WTC11 (cell line): ENCODE measurements at places on chromosomes 3 and 15.

DNA sequence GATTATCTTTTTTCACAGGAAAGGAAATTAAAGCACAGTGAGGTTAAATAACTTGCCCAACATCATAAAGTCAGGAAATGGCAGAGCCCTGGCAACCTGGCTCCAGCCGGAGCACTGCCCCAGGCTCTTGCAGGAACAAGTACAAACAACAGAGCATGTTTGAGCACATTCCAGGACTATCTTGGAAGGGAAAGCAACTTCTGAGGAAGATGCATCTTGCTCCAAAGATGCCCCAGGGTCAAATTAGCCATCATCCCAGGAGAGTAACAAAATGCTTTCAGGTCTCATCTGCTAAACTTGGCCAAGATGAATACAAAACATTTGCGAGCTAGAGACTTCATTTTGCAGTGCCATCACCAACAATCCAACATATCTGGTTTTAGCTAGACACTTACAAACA lies 162.4 kb upstream of the LRRN1 start:
- H3K4me3 ChIP-seq, result no peak overlapping the region
- no peaks in the 10 kb centered on the region for H3K4me1 ChIP-seq
- H3K27me3 ChIP-seq, result peaks cover 2% of the 10 kb centered on the region; the same call in 1 of the 2 replicates
- no peak overlapping the region for H3K27ac ChIP-seq
- no peak for DNase-seq

GRCh38 chr3:116040152-116040551 lies 405.1 kb downstream of the LSAMP start:
- H3K27me3 ChIP-seq, result no peaks in the 10 kb centered on the region
- H3K4me3 ChIP-seq, result no peak overlapping the region
- no peak overlapping the region for H3K27ac ChIP-seq
- no peaks in the 10 kb centered on the region for H3K36me3 ChIP-seq
- DNase-seq, result no peak

- H3K4me3 ChIP-seq, result no peak overlapping the region
- H3K27me3 ChIP-seq, result no peaks in the 10 kb centered on the region
- H3K36me3 ChIP-seq, result no peaks in the 10 kb centered on the region; the same call in 1 of the 2 replicates
- H3K27ac ChIP-seq, result no peak overlapping the region
Measured at GRCh38 chr15:82137261-82137660, 91.4 kb upstream of the MEX3B start.

DNA sequence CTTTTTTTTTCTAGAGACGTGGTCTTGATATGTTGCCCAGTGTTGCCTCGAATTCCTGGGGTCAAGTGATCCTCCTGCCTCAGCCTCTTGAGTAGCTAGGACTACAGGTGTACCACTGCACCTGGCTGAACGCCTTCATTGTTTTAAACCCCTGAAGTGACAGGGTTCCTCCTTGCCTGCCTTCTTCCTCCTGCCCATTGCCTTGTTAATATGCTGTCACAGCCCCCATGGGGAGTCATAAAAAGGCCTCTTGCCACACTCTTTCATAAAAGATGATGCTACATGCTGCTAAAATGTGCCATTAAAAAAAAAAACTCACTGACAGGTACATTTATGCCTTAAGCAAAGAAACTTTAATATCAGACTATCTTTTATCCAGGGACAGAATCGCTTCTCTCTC lies 116.8 kb upstream of the SKOR1 start:
- H3K27me3 ChIP-seq, result no peaks in the 10 kb centered on the region
- H3K27ac ChIP-seq, result no peak overlapping the region
- H3K4me1 ChIP-seq, result peaks cover 30% of the 10 kb centered on the region

DNA sequence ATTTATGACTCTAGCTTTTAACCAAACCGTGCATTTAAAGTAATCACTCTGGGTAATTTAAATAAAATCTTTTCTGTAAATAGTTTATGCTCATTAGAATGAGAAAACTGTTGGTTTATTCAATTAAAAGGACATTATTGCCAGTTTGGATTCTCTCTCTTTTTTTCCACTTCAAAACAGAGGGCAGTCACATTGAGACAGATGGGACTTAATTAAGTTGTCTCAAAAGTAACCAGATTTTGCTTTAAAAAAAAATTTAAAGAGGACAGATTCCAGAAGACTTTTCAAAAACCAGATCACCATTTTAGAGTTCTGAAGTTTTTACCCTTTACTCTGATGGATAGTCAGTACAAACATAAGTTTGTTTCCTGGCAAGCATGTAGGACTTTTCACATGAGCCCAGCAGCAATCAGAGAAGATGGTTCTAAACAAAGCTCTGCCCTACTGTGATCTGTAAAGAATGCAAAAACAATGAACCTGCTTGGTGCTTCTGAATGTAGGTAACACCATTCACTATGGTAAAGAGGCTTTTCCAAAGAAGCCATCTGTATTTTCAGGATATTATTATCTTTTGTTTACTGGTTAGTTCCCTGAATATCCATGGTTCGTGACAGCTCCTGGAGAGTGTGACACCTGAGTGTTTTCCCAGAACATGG lies 136.2 kb downstream of the LRTM1 start:
- no peaks in the 10 kb centered on the region for H3K27me3 ChIP-seq
- H3K4me1 ChIP-seq, result peaks cover 17% of the 10 kb centered on the region
- DNase-seq, result no peak
- no peak overlapping the region for H3K4me3 ChIP-seq
- no peak overlapping the region for H3K27ac ChIP-seq

DNA sequence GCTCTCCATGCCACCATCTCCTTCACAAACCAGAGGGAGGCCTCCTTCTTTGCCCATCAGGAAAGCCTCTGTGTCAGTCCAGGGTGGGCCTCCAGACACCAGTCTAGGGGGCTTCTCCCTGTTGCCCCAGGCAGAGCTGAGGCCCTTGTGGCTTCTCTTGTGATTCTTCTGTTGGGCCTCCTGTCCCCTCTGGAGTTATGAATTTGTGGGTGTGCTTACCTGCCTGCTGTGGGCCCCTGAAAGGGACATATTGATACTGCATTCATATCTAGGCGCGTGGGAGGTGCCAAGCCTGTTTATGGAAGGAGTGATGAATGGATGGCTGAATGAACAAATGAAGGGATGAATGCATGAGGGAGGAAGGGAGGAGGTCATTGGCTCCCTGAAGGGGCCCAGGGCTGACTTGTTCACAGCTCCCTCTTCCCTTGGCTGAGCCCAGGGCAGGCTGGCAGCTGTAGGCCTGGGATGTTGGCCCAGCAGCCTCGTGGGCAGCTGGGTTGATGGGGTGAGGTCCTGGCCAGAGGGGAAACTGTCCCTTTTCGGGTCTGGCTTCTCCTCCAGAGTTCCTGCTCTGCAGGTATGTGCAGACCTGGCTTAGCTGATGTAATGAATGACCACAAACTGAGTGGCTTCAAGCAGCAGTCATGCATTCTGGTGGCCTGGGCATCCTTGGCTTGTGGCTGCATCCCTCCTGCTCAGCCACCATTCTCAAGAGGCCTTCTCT lies 195.4 kb downstream of the GOLGA6L6 start:
- no peak overlapping the region for H3K4me3 ChIP-seq
- peak; percentile 7 for DNase-seq
- no peaks in the 10 kb centered on the region for H3K4me1 ChIP-seq
- no peak overlapping the region for H3K27ac ChIP-seq
- H3K36me3 ChIP-seq, result no peaks in the 10 kb centered on the region; the same call in none of the 2 replicates

DNA sequence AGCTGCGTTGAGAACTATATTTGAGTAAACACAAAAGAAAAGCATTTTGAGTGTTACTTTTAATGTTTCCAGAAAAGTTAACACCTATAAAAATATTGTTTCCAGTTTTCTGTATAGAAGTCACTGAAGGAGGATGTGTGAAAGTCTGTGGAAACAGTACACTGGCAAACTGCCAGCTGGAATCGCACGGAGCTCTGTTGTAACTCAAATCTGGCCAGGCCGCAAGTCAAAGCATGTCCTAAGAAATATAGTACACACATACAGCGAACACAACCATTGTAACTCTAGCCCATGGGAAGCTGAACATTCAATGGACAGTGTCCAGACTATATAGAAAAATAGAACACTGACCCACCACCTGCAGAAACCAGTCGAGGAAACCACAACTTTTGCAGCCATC lies 657.2 kb downstream of the FHIT start:
- no peak overlapping the region for H3K4me3 ChIP-seq
- no peaks in the 10 kb centered on the region; the same call in 1 of the 2 replicates for H3K27me3 ChIP-seq
- no peak overlapping the region for H3K27ac ChIP-seq
- H3K4me1 ChIP-seq, result peaks cover 5% of the 10 kb centered on the region

DNA sequence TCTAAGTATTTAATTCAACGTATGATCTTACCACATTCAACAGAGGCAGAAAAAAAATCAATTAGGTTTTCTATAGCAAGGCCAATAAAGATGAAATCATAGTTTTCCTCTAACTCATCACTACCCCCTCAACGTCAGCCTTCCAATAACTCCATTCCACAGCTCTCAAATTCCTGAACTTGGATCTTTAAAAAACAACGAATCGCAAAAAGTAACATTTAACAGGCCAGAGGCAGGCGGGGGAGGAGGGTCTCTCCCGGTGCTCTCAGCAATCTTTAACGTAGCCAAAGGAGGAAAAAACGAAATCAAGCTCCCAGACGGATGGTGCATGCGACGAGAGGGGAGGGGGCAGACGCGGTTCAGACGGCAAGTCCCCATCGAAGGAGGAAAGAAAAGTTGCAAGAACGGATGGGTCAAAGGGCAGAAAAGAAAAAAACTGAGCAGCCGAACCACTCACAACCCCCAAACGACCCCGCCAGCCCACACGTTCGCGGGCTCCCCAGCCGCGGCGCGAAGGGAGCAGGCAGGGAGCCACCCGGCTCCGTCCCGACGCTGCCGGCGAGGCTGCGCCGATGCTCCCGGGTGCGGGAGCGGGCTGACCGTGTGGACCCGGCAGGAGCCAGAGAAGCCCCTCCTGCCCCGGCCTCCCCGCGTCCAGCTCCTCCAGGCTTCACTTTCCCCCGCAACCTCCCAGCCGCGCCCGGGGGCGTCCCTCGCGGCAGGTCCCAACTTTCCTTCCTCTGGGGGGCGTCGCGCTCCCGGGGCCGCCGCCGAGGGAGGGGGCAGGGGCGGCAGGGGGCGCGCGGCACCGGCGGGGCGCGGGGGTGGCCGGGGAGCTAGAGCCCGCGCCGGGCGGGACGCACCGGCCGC lies 703 bp downstream of the PEAK1 start:
- peak; percentile 60 for DNase-seq
- no peaks in the 10 kb centered on the region; the same call in none of the 2 replicates for H3K27me3 ChIP-seq
- 0 out of 2 replicates have a peak, but pooled peaks cover 2% of the 10 kb centered on the region for H3K36me3 ChIP-seq
